Neuronal stem cell (in vitro differentiated cells): ENCODE measurements at places on chromosomes 6 and 20.

DNA sequence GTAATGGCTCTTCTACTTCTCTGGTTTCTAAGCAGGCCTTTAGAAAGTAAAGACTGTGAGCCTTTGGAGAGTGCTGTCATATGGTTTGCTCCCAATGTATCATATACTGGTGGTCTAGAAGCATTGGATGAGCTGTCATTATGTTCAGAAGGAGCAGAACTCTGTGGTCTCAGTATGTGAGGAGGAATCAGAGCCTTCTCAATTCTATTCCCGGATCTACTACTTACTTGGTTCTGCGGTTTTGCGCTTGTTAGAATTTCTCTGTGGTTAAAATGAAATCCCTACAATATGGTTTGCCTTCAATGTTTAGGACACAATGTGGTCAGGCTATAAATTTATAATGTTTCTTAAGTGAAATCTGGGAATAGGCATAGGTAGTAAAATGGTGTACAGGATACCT is 64.6 kb downstream of the RWDD2A start:
- no peaks in the 10 kb centered on the region for H3K36me3 ChIP-seq
- no peak overlapping the region for H3K27ac ChIP-seq
- no peaks in the 10 kb centered on the region for H3K4me1 ChIP-seq
- no peak for DNase-seq

- no peak for DNase-seq
- H3K27ac ChIP-seq = no peak overlapping the region
- no peak overlapping the region for H3K4me3 ChIP-seq
- no peaks in the 10 kb centered on the region for H3K36me3 ChIP-seq
- H3K4me1 ChIP-seq = peaks cover 10% of the 10 kb centered on the region
These were observed 82.7 kb upstream of the FOXC1 start for GRCh38 chr6:1527073-1527457.

GRCh38 chr20:4089756-4090487 is 74.6 kb upstream of the RNF24 start:
- no peak for DNase-seq
- no peak overlapping the region for H3K4me3 ChIP-seq
- H3K27ac ChIP-seq = no peak overlapping the region
- no peaks in the 10 kb centered on the region for H3K27me3 ChIP-seq
- no peaks in the 10 kb centered on the region for H3K36me3 ChIP-seq

DNA sequence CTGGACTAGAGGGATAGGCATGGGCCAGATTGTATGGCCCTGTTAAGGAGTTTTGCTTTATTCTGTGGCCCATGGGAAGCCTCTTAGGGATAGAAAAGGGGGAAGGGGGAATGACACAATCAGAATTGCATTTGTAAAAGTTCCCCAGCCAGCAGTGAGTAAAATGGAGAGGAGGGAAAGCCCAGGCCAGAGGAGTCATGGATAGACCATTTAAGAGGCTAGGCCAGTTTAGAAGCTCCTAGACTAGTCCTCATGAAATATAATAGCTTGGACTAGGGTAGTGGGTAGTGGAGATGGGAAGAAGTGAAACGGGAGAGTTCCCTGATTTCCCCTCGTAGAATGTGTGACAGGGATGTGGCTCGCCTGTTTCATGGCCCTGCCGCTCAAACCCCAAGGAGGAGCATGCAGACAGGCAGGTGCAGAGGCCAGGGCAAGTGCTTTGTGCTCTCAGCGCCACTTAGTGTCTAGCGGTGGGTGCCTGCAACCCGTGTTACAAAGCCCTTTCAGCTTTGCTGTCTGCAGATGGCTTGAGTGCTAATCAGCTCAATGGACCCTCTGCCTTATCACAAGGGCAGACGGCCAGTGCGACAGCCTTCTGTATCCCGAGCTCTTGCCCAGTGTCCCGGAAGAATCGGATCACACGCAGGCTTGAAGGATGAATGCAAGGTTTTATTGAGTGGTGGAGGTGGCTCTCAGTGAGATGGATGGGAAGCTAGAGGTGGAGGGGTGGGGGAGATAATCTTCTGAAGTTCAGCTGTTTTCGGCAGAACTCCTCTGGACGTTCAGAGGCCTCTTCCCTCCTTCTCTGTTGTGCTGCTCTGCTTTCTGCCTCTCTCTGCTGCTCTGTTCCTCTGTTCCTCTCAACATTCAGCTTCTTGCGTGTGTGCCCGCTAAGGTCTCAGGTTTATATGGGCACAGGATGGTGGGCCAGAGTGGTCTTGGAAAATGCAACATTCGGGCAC is 141.1 kb downstream of the CEP57L1 start:
- peaks cover 3% of the 10 kb centered on the region for H3K27me3 ChIP-seq
- no peak overlapping the region for H3K27ac ChIP-seq
- DNase-seq = peak; percentile 64
- no peaks in the 10 kb centered on the region for H3K36me3 ChIP-seq
- no peak overlapping the region for H3K4me3 ChIP-seq

- H3K27me3 ChIP-seq = no peaks in the 10 kb centered on the region
- H3K4me1 ChIP-seq = peaks cover 7% of the 10 kb centered on the region
- peaks cover 46% of the 10 kb centered on the region for H3K36me3 ChIP-seq
- no peak overlapping the region for H3K4me3 ChIP-seq
These were observed 36.1 kb downstream of the ELOVL2 start for GRCh38 chr6:11007715-11008608.

DNA sequence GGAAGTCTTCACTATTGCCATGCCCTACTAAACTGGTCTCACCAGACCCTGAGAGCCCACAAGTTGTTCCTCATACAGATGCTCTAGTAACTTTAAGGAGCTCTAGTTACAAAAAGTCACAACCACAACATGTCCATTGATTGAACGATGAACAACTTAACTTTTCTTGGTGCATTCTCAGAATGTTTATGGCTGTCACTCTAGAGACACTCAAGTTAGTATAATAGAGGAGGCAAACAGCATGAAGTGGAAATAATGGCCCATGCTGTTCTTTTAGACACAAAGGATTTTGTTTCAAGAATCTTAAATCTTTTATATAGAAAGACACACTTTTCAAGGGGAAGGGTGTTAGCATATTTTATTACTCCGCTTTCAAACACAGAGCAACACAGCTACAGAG is 934.4 kb downstream of the HACE1 start:
- H3K27me3 ChIP-seq = no peaks in the 10 kb centered on the region
- no peaks in the 10 kb centered on the region for H3K4me1 ChIP-seq
- no peaks in the 10 kb centered on the region for H3K36me3 ChIP-seq
- no peak for DNase-seq
- H3K4me3 ChIP-seq = no peak overlapping the region
- H3K27ac ChIP-seq = no peak overlapping the region
